ENCODE measurements at places on chromosomes 16 and 17. TPM values are rescaled to one million over a fixed set of nuclear protein-coding genes. Genes with fewer than 3 reads are reported as not detected.

Gene TNS4
- 160 TPM for polyA plus RNA-seq

Gene GRB7
- polyA plus RNA-seq: 5.3 TPM

Gene TP53TG3D
- 0.13 TPM for polyA plus RNA-seq

Gene SLC13A2
- not detected for polyA plus RNA-seq

Gene CLEC18C
- not detected for polyA plus RNA-seq

Gene GPR139
- polyA plus RNA-seq: not detected

Gene CCDC78
- 4.1 TPM for polyA plus RNA-seq

Gene CACNG4
- polyA plus RNA-seq: 0.03 TPM

Gene SETD6
- 13.5 TPM for polyA plus RNA-seq

Gene MVP
- 148 TPM for polyA plus RNA-seq

Gene SYNGR2
- polyA plus RNA-seq: 103 TPM
